HCT116 (cell line): ENCODE measurements at places on chromosomes 5 and 9. TPM values are rescaled to one million over a fixed set of nuclear protein-coding genes. Genes with fewer than 3 reads are reported as not detected.

- H3K4me3 ChIP-seq = no peak overlapping the region
- DNase-seq = no peak
- H3K27me3 ChIP-seq = no peaks in the 10 kb centered on the region
Observed at GRCh38 chr5:173823721-173824567, 64.2 kb upstream of the CPEB4 start.

DNA sequence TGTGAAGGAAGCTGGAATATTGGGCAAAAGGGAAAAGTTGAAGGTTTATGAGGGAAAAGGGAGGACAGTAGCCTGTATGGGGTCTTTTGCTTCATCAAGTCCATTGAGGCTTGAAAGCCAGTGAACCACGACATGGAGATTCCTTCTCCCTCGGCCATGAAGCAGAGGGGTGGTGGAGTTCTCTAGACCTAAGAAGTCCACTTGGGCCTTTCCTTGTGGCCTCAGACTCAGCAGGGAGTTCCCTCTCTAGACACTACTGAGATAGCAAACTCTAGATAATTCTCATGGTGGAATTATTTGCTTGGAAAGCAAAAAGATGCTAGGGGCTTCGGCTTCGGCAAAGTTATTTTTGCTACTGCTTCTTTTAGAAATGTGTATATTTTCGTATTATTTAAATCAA, 78.5 kb downstream of the FOXD1 start:
- H3K36me3 ChIP-seq = no peaks in the 10 kb centered on the region
- DNase-seq = no peak
- peaks cover 58% of the 10 kb centered on the region for H3K4me1 ChIP-seq
- H3K4me3 ChIP-seq = peak overlapping the region; percentile 44; the same call in 1 of the 2 replicates
- peak overlapping the region; percentile 69; the same call in 1 of the 2 replicates for H3K27ac ChIP-seq
- no peaks in the 10 kb centered on the region for H3K27me3 ChIP-seq

NANS gene
- 48.9 TPM for total RNA-seq

IFNB1 gene
- total RNA-seq = not detected

BTNL3 gene
- not detected for total RNA-seq

KIF20A gene
- total RNA-seq = 74.2 TPM
